Stimulated activated CD4-positive, alpha-beta T cell treated with anti-CD3 and anti-CD28 coated beads, Interleukin-1b, Interleukin-23, amount 100 ng/mL, for 1 hour (primary cell): ENCODE measurements at places on chromosomes 1 and 21.

- no peak for DNase-seq
Measured at GRCh38 chr1:200172311-200172710, 144.8 kb downstream of the NR5A2 start.

DNA sequence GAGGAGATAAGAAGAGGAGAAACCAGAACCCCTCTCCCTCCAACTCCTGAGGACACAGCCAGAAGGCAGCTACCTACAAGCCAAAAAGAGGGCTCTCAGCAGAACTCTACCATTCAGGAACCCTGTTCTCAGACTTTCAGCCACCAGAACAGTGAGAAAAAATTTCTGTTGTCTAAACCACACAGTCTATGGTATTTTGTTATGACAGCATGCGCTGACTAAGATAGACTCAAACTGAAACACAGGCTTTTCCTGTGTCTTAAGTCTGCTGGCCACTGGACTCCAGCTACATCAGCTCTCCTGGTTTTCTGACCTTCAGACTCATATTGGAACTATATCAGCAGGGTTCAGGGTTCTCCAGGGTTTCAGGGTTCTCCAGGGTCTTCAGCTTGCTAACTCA lies 126.5 kb upstream of the TNFSF4 start:
- no peak for DNase-seq

DNA sequence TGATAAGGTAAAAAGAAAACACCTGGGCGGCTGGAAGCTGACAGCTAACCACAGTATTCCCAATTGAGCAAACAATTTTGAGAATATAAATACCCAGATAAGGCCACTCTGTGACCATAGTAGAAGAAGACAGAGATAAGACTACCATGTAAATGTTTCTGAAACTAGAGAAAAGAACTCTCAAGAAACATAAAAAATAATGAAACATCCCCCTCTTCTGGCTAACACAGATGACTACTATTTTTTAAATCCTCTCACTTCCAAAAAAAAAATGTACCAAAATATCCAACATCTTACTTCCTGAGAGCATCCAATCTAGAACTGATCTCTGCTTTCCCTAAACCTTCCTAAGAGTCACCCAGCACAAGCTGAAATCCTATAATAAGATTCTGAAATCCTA lies 125.9 kb downstream of the HFM1 start:
- no peak for DNase-seq

DNA sequence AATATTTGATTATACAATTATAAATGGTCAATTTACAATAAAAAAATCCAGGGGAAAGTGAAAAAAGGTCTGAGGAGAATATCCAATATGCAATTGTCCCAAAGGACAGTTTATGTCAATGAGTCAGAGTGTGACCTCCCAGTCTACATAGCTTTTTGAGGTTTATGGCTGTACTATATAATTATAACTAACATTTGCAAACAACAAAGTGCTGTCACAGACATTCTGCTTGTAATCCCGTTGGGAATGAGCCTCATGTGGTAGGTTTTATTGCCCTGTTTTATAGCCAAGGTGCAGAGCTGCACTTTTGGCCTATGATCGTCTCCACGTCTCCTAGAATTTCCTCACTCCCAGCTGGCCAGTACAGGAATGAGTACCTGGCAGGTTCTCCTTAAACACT lies 103.8 kb downstream of the ADSS2 start:
- no peak for DNase-seq

GRCh38 chr1:64000021-64000420 lies 203.4 kb upstream of the UBE2U start:
- DNase-seq, result no peak

GRCh38 chr1:202944438-202944921 lies 13.6 kb downstream of the ADIPOR1 start:
- no peak for DNase-seq

GRCh38 chr1:17711941-17712340 lies 43.2 kb upstream of the ACTL8 start:
- DNase-seq, result no peak

DNA sequence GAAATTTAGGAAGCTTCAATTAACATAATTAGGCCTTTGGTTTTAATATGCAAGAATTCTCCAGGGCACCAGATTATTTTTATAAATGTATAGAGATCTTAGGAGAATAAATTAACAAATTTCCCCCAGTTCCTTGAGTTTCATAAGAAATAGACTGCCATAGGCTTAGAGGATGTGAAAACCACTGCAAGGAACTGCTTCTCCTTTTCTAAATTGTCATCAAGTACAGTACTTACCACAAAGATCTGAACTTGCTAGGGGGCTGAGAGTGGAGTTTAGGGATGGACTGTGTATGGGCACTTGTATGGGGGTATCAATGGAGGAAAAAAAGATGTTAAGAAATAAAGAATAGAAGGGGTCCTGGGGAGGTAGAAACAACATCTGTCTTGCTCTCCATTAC lies 31.1 kb downstream of the LHX8 start:
- no peak for DNase-seq

GRCh38 chr1:19411612-19412011 lies 73.7 kb downstream of the CAPZB start:
- no peak for DNase-seq

GRCh38 chr21:33871171-33871570 lies 44.4 kb downstream of the ATP5PO start:
- no peak for DNase-seq

- no peak for DNase-seq
Measured at GRCh38 chr1:193634876-193635275, 448.5 kb upstream of the B3GALT2 start.

DNA sequence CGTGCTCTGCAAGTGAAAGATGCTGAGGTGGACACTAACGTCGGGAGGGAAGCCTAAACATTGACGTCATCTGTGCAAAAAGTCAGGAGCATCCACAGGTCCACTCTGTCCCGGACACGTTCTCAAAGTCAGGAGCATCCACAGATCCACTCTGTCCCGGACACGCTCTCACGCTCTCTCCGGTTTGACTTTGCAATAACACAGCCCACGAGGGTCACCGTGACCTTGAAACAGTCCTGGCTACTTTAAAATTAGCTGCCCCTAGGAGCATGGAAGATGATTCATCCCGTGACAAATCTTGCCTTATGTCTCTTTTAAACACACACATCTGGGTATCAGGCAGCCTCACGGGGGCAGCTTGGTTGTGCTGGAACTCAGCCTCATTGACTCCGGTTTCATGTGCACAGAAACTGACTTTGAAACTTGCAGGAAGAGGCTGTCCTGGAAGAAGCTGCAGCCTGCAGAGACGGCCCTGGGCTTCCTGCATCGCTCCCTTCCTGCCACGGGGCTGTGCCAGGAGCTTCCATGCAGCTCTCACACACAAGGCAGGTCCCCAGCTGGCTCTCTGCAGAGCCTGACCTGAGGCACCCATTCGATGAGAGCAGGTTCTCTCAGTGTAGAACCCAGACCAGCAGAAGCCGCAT lies 18.1 kb upstream of the COL18A1 start:
- DNase-seq, result no peak

GRCh38 chr1:204254031-204254661 lies 40.4 kb upstream of the GOLT1A start:
- DNase-seq, result no peak

DNA sequence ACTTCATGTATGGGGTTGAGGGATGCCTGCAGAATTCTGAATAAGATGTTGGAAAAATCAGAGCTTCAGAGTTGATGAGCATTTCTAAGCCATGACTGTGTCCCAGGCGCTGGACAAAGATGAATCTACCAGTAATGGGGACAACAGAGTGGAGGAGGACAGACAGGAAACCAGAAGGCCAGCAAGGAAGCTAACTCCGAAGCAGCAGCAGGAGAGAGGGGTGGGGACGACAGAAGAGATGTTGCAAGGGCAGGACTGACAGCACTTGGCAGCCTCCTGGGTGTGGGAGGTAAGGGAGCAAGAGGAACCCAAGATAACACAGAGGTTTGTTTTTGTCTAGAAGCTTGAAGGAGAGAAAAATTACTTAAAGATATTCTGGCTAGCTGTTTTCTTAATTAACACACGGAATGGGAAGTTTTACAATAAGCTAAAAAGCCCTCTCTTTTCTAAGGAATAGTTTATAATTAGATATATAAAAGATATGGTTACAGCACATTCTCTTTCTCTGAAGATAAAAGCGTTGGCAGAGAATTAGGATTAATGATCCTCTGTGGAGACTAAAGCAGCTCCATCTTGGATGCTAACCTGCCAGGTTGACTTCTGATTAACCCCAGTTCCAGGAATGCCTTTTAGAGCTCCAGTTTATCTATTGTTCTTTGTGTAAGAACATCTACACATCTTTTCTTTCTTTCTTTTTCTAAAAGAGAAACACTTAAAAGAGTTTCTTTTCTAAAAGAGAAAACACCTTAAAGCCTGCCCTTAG lies 92.7 kb downstream of the TENT5C start:
- no peak for DNase-seq

DNA sequence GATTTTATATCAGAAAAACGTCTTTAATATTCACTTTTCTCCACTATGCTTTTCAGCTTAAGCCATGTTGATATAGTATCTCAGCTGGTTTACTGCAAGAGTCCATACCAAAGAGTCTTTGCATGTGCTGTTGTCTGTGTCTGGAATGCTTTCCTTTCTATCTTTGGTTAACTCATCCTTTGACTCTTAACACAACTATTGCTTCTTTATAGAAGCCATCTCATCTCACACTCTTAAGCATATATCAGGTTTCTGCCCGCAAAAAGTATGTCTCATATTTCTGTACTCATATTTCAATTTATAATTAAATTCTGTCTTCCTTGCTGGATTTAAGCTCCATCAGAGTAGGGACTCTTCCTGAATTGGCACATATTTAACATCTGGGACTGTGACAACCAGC lies 220.9 kb upstream of the KCNK2 start:
- no peak for DNase-seq
